H54 (cell line): ENCODE measurements at places on chromosomes 1 and 21.
A peak's percentile ranks its signal among the peaks of the same experiment; 100 is the strongest.

DNA sequence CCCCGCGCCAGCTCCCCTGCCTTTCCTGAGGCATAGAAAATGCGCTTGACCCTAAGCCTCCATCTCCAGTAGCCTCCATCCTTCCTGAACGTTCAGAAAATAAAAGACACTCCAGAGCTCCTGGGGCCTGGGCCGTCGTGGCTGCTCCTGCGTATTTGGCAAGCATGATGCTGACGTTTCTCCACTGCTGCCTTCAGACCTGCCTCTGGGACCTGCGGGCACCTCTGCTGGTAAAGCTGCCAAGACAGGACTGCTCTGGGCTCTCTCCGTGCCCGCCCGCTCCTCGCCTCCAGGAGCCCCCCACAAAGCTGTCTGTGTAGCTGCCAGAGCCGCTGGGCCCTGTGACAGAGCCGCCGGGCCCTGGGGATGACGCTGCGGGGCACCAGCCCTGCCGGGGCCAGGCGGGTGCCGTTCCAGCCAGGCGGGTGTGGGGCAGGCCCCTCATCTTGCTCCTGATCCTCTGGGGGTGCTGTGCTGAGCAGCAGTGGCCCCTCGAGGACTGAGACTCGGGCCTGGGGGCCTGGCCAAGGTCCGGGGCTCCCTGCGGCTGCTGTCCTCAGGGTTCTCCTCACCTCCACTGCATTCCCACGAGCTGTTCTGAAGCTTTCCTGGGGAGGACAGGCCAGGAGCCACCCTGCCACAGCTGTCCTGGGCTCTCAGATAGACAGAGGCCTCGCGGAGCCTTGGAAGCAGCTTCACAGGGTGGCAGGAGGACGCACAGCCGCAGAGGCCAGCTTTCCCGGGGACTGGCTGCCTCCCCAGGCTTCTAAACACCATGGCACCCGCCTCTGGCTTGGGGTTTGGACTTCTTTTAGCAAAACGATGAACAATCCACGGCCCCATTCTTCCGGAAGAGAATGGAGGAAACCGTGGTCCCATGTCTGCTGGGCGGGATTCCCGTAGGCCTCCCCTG lies 48.1 kb downstream of the MORN1 start:
- no peak for DNase-seq

DNA sequence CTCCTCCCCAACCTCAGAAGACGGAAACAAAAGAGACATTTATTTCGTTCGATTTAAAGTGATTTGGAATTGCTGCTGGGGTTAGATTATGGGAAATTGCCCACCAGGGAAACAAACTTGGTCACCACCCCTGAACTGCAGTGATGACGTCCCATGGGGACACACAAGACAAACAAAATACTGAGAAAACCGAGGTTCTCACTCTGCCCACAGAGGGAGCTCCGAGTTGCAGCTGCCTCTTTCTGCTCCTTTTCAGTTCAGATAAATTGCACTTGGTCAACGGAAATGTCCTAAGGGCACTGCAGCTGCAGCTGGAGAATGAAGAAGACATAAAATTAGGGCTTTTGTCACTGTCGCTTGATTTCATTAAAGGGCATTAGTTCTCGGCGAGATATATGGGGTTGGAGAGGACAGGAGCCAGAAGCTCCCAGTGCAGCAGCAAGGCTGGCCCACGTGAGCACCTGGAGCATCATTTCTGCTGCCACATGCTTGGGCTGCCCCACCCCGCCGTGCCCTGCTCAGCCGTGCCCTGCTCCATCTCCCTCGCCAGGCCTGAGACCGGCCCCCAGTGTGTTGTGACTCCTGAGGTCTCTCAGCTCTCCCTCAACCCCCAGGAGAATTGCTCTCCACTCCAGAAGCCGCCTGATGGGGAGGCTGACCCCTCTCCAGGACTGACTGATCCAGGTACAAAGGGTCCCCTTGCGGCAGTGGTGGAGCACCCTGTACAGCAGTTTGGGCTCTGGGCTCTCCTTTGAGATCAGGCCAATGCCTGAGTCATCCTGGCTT lies 231.7 kb upstream of the AJAP1 start:
- no peak for DNase-seq

DNA sequence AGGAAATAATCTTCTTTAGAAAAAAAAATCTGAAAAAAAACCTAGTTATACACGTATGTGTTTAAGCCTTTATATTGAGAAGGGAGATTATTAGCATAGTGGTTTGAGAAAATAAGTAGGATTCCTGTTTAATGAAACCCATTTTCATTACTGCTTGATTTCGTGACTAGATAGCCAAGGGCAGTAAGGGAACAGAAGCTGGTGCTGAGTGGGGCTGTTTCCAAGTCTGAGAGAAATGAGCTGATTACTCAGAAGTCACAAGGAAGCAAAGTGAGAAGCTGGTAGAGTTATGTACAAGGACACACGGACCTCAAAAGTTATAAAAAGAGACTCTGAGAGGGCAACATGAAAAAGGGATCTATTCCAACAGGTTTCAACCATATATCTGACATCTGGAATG lies 256.5 kb downstream of the TTLL7 start:
- no peak for DNase-seq

- no peak for DNase-seq
These were observed 44.0 kb downstream of the NRIP1 start for GRCh38 chr21:15020797-15021196.

DNA sequence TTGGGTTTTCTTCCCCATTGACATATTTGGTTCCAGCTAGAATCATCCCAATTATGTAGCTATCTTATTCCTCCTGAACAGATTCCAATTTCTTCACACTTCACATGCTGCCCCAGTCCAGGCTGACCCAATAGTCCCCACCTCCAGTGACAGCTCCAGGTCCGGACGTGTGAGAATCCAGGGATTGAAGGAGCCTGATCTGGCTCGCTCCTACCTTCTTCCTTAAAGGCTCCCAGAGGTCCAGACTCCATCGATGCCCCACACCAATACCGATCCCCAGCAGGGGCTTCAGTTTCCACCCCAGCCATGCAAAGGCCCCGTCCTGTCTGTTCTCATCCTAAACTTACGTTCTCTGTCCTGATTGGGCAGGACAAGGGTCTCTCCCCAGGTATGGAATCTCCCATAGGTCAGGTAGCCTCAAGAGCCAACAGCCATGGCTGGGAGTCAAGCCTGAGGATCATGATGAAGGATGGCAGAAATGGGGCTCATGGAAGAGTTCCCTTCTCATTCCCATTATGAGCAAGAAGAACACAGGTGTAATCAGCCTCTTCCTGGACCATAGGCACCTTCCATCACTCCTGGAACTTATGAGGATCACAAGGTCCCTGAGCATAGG lies 20.4 kb upstream of the SLAMF9 start:
- no peak for DNase-seq

DNA sequence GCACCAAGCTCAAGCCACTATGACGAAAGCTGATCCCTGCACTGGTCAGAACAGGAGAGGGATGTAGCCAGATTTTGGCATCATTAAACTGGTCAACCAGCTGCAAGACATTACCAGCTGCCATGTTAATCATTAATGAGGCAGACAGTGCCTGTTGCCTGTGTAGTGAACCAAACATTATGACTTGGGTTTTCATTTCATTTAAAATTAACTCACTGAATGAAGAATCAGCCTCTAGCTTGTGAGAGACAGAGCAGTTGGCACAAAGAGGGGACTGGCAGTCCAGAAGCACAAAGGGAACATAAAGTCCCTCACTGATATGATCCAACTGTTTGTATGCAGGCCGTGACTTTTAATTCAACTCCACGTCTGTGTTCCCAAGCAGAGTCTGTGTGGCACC lies 318.9 kb downstream of the SEC16B start:
- no peak for DNase-seq

GRCh38 chr1:158002631-158003405 lies 9.4 kb downstream of the KIRREL1 start:
- DNase-seq = peak; percentile 22

- DNase-seq = no peak
These were observed 1.2 kb downstream of the MYOM3 start for GRCh38 chr1:24110642-24111261.

DNA sequence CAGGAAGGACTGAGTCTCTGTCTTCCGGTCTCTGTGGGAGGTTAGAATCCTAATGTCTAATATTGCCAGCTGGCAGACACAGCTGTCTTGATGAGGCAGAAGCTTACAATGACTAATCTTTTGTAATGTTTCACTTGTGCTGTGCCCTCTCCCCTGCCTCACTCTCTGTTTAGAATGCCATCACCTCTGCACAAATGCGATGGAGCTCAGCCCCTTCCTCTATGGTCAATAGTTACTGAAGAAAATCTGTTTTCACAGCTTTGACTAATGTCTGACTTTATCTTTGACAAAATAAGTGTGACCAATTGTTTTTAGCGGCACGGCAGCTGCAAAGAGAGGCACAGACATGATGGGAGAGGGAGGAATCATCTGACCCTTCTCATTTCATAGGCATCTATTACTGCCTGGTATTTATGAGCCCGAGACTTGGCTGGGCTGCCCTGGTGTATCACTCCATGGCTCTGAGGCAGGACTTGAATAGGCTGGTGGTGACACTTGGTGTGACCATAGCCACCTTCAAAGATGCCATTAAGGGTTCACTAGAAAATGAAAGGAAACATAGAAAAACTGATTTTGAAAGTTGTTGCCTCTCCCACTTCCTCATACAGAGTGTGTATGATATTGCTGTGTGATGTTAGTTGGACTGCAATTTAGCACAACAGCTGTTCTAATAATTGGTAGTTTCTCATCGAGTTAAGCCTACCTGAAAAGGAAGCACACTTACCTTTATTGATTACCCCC lies 163.2 kb upstream of the NBPF11 start:
- peak; percentile 23 for DNase-seq

- no peak for DNase-seq
These were observed 213.5 kb downstream of the ZC3H11B start for GRCh38 chr1:219399446-219399845.

DNA sequence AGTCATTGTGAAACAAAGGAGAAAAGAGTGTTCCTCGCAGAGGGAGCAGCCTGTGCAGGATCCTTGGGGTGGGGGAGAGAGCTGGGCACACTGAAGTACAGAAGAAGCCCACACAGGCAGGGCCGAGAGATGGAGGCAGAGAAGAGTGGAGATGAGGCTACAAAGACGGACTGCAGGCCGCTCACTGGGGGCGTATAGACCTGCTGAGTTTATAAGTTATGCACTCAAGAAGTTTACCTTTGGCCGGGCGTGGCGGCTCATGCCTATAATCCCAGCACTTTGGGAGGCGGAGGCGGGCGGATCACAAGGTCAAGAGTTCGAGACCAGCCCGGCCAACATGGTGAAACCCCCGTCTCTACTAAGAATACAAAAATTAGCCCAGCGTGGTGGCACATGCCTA lies 7.6 kb upstream of the SLAMF9 start:
- no peak for DNase-seq

GRCh38 chr1:36702963-36703362 lies 220.2 kb upstream of the CSF3R start:
- no peak for DNase-seq

DNA sequence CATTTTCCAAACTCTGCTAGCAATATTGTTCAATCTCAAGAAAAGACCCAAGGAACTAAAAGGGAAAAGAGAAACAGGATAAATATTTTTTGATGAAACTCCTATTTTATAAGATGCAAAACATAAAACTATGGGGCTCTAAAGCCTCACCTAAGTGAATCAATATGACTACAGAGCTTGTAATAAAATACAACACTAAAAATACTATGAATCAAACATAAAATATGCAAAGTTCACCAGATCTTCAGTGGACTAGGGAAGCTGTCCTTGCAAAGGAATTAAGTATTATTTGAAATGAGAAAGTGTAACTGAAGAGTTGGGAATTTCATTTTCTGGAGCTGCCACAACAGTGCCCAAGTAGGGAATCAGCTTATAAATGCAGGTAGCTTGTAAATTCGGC lies 124.5 kb downstream of the CRB1 start:
- no peak for DNase-seq

GRCh38 chr1:183291802-183292514 lies 105.9 kb downstream of the LAMC2 start:
- no peak for DNase-seq
